Activated CD4-positive, alpha-beta T cell treated with anti-CD3 and anti-CD28 coated beads, Interleukin-2, Interleukin-6, amounts not matched to agents 100 ng/mL and 50 ng/mL, durations not matched to agents 16 hours and 8 hours (primary cell): ENCODE measurements at places on chromosomes 4 and X.

- DNase-seq, result no peak
Measured at GRCh38 chrX:56498756-56499155, 64.7 kb upstream of the UBQLN2 start.

- DNase-seq, result peak; percentile 57
Measured at GRCh38 chr4:173013232-173013930, 155.2 kb upstream of the GALNT7 start.

GRCh38 chr4:14345356-14345775 is 656.9 kb upstream of the CPEB2 start:
- no peak for DNase-seq

DNA sequence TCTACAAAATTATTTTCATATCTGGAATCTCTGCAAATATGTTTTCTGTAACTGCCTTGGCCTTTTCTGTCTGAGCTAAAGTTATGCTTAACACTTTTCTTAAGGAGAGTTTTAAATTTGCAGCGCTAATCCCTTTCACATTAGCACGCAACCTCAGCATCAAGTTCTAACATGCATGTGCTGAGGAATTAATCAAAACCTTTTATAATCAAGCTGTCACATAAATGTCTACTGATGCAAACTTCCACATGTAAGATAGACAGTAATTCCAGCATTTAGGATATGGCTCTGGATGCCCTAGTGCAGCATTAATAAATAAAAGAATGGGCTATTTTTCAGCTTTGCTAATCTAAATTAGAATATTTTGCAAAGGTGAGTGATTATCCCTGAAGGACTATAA is 17.5 kb upstream of the NEIL3 start:
- no peak for DNase-seq

DNA sequence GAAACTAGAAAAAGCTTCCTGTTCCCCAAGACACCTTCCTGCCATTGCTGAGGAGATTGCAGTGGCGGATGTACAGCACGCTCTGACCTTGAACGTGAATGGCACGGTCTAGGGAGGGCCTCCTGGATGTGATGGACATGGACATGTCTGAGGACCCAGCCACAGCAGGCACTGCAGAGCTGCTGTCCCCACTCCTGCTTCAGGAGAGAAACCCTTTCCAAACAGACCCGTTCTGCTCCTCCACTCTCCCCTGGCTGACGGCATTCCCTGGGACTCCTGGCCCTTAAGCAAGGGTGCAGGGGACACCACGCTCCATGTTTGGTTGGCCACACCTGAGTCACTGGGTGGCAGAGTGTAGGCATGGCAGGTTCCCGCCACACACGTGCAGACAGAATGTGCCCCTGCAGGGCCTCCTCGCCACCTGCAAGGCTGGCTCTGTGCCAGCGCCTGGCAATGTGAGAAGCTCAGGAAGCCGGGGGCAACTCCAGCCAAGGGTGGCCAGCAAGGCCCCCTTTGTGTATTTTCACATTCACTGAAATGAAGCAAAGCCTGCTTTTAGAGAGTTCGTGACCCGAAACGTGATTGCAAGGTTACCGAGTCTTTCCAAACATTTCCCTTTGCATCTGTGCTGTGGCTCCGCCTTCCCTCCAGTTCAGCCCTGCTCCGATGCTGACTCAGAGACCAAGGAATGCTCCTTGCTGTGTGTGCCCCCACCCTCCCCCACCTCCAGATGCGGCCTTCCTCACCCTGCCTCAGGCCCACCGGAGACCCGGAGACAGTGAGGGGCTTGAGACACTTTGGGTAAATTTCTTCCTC is 46.1 kb downstream of the HTRA3 start:
- no peak for DNase-seq

DNA sequence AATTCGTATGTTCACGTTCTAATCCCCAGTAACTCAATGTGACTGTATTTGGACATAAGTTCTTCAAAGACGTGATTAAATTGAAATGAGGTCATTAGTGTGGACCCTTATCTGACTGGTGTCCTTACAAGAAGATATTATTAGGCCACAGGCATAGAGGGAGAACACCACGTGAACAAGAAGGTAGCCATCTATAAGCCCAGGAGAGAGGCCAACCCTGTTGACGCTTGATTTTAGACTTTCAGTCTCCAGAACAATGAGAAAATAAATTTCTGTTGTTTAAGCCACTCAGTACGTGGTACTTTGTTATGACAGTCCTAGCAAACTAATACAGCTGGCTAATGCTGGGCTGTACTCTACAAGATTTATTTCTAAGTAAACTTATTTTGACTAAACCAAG is 1.5 kb upstream of the EIF1AX start:
- no peak for DNase-seq

GRCh38 chr4:2866160-2866861 is 22.7 kb downstream of the ADD1 start:
- DNase-seq, result no peak

DNA sequence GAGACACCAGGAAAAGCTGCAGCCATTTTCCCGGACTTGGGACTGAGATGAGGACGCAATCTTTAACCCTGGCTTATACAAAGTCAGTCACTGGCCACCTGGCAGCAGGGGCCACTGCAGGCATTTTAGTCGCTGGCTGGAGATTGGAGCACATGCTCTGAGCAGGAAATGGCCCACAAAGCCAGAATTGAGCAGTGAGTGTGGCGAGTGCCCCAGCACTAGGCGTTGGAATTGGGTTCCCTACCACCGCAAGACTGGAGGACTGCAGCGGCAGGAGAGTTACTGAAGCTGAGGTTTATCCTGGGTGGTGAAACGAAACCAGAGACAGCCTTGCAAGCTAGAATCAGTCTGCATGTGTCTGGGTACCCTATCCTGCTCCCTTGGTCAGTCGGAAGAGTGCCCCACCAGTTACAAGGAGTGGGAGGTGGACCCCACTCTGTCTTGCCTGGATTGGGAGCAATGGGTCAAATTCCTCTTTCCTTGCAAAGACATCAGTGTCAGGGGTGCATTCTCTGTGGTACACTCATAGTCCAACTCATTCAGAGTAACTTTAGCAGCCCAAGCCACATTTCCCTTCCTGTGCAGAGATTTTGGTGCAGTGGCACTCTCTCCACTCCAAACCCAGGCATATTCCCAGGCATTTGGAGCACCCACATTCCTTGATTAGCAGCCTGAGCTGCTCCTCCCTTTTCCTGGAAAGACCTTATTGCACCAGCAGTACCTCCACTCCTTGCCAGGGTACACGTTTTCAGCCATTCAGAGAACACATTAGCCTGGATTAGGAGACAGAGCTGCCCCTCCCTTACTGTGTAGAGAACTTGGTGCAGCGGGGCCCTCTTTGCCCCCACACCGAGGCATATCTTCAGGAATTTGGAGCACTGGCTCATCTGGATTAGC is 36.7 kb upstream of the PLK4 start:
- DNase-seq, result no peak

DNA sequence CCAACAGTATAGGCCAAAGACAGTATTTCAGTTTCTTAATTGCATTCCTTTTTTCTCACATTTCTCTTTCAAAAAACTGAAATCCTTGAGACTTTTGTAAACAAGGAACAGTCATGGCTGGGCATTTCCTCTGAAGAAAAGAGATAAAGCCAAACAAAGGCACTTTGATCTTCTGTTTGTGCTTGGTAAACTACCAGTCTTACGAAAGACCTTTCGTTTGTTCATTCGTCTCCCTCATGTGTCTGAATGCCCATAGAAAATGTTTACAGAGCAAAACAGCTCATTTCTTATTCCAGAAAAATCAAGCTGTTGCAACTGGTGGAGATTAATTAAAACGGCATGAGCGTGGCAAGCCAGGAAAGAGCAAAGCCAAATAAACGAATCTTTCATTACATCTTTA is 178.0 kb downstream of the GASK1B start:
- DNase-seq, result no peak

GRCh38 chr4:102551958-102552565 is 50.9 kb downstream of the NFKB1 start:
- DNase-seq, result no peak

DNA sequence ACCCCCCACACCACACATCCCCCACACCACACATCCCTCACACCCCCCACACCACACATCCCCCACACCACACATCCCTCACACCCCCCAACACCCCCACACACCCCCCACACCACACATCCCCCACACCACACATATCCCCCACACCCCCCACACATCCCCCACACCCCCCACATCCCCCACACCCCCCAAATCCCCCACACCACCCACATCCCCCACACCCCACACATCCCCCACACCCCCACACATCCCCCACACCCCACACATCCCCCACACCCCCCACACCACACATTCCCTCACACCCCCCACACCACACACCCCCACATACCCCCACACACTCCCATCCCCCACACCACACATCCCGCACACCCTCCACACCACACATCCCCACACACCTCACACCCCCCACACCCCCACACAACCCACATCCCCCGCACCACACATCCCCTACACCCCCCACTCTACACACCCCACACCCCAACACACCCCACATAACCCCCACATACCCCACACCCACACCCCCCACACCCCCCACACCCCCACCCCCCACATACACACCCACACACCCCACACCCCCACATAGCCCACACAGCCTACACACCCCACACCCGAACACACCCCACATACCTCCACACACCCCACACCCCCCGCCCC is 172.9 kb downstream of the DCLK2 start:
- DNase-seq, result no peak

DNA sequence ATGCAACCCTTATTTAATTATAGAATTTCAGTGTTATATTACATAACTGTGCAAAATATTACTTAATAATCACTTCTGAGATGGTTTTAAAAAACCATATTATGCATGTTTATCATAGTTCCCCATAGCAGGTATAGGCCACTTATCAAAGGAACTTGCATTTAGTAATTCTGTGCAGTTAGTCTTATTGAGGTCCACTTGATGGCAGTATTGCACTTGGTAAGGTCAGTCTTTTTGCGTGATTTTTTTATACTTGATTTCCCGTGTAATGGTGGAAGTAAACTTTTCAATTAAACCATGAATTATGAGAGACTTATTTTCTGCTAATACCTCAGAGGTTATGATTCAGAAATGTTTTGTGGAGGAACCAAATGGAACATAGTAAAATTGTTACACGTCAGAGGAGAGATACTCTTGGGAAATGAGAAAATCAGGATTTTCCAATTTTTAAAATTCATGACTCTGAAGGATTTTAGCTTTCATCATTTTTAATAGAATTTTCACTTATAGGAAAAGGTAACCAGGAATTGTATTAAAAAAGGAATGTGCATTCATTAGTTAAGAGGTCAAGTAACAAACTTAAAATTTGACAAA is 230.0 kb downstream of the CCSER1 start:
- DNase-seq, result peak; percentile 3

GRCh38 chr4:78799551-78800495 is 23.7 kb downstream of the BMP2K start:
- peak; percentile 13 for DNase-seq

DNA sequence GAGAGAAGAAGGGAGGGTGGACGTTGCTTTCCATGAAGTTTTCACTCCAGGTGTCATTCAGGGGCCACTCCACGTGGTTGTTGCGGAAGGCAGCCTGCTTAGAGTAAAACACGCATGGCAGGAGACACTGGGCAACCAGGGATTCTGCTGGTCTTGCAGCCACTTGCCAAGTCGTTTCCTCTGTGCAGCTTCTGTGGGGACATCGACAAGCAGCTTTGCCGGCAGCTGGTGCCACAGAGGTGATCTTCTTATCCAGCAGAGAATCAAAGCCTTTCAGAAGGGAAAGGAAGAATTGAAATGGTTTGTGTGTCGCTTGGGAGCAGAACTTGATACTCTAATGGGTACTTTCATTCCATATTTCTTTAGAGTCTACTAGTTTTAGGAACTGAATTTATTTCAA is 867.1 kb upstream of the TENM3 start:
- no peak for DNase-seq

DNA sequence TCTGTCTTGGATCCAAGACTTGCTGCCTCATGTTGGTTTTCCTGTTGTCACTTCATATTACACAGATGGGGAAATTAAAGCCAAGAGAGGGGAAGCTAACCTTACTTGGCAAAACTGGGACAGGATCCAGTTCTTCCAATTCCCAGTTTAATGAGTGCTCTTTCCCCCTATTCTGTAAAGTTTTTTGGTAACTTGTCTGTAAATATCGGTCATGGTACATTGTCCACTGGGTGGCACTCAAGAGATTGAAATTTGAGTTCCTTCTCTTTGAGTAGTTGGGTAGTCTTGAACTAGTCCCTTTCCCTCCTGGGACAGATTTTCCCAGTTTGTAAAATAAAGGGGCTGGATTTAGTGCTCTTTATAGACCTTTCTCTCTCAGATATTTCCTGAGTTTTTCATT is 12.4 kb upstream of the EOLA2 start:
- peak; percentile 27 for DNase-seq

GRCh38 chr4:67365661-67366245 is 179.6 kb downstream of the CENPC start:
- DNase-seq, result no peak

- DNase-seq, result no peak
Measured at GRCh38 chr4:140666889-140667614, 89.1 kb downstream of the TBC1D9 start.

DNA sequence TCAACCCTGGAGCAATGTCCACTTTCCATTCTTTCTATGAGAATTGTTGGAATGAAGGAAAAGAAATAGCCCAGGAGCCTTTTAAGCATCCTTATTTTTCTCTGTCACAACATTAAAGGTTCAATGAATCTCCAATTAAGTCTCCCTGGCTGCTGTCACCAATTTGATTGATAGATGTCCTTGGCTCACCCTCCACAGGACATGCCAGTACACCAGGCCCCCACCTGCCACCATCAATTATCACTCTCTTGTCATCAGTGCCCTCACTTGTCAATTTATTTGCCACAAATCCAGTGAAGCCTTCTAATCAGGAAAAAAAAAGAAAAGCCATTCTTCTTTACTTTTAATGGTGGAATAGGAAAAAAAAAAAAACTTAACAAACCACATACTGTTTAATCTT is 453.6 kb downstream of the CENPC start:
- DNase-seq, result no peak

GRCh38 chrX:149371986-149372385 is 133.1 kb downstream of the IDS start:
- DNase-seq, result no peak

DNA sequence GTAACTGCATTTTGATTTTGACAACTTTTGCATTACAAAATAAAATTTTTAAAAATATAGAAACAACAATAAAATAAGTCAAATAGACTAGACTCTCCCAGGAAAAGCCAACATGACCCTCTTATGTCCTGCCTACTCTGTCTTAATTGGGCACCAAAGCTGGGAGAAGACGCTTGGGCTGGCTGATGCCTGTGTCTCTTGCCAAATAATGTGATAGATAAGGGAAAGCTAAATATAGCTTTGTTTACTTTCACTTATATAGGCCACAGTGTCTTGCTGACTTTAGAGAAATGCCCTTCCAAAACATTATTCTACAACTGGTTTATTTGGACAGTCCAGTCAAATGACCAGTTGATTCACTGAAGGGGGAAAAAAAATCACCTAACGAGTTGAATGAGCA is 54.2 kb downstream of the FMR1NB start:
- no peak for DNase-seq

- no peak for DNase-seq
Measured at GRCh38 chr4:113908829-113909228, 70.6 kb downstream of the ARSJ start.

GRCh38 chrX:19723427-19723826 is 164.0 kb downstream of the SH3KBP1 start:
- no peak for DNase-seq
